ENCODE measurements at places on chromosomes 7 and 10.

- no peak for DNase-seq
Measured at GRCh38 chr7:101999393-101999792, 182.0 kb downstream of the CUX1 start.

- no peak for DNase-seq
Measured at GRCh38 chr7:23358152-23358674, 59.1 kb downstream of the MALSU1 start.

GRCh38 chr10:76116523-76116922 lies 685.1 kb downstream of the LRMDA start:
- DNase-seq: no peak

DNA sequence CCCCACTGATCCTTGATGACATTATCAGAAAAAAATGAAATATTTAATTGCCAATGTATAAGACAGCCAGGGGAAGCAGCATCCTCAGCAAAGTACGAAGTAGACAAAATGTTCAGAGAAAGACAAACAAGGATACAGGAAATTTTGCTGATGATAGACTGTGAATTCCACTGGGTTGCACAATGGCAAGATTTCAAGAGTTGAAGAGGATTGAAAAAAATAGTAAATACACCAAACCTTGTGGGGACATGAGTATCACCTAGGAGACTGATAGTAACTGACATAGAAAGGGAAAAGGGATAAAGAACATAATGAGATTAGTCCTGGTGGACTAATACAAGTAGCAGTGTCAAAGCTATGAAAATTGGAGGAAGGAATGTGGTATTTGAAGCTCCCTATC lies 16.5 kb downstream of the CNOT4 start:
- DNase-seq: no peak

DNA sequence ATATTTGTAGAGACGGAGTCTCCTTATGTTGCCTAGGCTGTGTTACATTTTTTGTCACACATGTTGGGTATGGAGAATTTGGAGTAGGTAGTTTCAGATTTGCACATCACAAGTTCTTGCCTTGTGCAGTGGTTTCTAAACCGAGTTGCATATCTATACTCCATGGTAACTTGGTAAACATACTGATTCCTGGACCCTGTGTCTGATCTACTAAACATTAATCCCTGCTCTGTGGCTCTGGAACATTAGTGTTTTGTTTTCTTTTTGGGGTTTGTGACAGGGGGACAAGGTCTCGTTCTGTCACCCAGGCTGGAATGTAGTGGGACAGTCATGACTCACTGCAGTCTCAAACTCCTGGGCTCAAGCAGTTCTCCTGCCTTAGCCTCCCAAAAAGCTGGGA lies 24.7 kb downstream of the AUTS2 start:
- DNase-seq: no peak

GRCh38 chr7:74289659-74290552 lies 699 bp downstream of the CLIP2 start:
- no peak for DNase-seq

GRCh38 chr7:126215785-126216184 lies 1037.0 kb downstream of the GRM8 start:
- no peak for DNase-seq

DNA sequence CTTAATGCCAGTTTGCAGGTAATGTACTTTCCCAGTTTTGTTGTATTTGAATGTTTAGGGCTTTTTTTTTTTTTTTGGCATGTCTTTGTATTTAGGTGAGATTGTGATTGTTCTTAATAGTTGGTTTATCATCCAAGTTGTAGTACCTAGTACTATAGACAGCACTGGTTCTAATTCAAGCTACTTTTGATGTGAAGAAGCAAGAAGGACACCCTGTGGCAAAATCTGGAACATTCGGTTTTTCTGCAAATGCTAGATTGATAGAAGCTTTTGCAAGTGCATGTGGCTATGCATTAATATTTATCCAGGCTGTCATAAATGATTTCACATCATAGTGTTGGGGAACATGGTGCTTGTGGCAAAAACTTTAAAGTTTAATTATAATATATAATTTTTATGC lies 248.9 kb downstream of the FOXP2 start:
- DNase-seq: peak; percentile 24

- DNase-seq: no peak
Measured at GRCh38 chr7:32036557-32036956, 33.6 kb downstream of the PDE1C start.

DNA sequence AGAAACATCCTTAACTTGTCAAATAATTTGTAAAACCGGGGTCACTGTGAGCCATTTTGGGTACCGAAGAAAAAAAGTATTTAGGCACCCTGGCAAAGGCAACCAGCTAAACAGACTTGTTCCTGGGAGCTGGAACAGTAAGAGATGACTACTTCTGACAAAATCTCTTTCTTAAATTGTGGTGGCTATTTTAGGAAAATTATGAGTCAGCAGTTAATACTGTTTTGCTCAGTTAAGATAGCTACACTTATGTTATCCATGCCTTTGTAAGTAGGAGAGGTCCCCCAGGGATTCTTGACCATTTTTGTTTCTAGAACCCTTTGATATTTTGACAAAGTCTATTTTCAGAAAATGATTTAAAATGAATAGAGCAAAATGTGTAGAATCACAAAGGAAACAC lies 68.7 kb downstream of the TAX1BP1 start:
- peak; percentile 37 for DNase-seq

DNA sequence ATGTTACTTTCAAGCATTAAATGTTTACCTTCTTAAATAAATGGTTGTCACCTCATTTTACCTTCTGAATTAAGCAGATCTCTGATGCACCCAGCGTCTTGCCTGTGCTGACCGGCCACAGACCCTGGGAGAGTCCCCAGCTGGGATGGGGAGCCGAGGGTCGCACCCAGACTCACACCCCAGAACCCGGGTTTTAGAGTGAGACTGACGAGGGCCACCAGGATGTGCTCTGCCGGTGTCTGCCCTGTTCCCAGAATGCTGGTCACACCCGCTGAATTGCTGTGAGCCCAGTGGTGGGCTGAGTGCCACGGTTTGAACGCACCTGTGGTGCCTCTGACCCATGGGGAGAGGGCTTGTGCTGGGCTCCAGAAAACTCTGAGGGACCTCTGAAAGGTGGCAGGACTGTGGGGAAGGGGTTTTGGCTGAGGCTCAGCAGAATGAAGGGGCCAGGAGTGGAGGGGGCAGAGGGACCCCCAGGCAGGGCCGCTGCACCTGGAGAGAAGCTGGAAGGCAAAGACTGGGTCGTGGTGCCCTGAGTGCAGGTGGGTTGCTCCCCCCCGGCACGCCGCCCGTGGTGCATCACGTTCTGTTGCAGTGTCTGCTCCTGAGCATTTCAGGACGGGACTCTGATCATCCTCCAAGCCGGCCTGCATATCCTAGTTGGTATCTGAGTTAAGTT lies 39.2 kb downstream of the INPP5A start:
- no peak for DNase-seq

DNA sequence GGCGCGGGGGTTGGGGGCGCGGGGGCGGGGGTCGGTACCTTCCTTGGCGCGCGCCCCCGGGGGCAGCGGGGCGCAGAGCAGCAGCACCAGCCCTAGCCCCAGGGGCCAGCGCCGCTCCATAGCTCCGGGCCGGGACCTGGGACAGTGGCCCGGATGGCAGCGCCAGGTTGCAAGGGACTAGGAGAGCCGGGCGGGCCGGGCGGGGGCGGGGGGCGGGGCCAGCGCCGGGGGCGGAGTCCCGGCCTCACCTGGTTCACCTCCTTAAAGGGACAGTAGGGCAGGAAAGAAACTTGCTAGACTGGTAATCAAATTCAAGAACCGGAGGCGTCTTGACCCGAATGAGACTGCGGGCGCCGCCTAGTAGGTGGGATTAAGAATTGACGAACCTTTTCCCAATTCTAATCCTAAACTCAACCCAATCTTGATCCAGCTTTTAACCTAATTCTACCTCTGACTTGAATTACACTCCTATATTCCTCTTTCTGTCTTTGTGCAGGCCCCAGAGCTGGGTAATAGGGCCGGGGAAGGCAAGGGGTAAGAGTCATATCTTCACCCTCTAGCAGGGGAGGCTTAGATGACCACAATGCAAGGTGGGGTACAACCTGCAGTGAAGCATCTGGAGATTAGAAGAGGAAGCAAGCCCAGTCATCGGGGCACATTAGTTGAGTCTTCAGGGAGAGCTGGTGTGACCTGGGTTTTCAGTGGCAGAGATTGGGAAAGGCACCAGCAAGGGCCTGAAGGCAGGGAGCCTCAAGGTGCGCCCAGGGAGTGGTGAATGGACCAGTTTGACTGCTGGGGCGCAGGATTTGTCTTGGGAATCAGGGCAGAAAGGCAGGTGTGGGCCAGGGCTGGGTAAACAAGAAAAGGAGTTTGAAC lies at the start of gene EPHA1:
Gene EPHA1, minus strand, starts transcription at position 171 of the 876 bp plus-strand sequence. Its CDS starts 51 bp downstream, at position 120.
- no peak for DNase-seq

DNA sequence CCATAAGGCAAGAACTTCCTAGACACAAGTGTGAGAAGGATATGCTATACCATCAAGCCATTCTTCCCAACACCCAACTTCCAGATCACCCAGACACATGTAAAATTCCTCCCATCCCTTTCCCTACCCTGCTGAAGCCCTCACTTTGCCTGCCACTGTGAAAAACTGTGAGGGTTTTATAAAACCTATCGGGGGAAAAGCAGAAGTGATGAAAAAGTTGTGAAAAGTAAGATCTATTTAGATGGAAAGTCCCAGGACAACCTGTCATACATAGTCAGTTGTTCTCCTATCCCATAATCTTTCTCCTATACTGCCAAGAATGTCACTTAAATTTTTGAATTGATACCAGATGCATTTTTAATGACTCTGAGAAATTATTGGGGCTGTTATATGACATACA lies 39.0 kb upstream of the PPP3CB start:
- no peak for DNase-seq

GRCh38 chr10:92538231-92538958 lies 35.5 kb downstream of the IDE start:
- no peak for DNase-seq

DNA sequence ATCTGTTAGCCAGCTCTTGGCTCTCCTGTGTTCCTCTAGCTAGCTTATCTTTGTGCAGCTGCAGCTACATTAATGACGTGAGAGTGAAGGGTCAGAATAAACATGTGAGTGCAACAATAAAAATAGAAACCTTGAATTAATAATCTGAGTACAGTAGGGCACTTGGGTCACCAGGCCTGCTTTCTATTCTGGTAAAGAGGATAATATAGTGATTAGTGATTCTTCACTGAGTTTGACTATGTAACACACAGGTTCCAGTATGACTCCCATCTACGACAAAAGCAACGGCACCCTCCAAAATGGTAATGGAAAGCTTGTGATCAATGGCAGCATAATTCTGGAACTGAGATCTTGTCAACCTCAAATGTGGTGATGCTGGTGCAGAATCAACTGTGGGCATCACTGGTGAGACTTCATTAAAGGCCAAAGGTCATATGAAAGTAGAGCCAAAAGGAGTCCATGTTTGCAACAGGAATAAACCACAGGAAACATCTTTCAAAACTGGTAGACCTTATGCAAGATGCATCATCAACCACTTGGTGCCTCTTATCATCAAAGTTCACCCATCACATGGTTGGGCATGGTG lies 77.6 kb downstream of the NRBF2 start:
- DNase-seq: no peak

DNA sequence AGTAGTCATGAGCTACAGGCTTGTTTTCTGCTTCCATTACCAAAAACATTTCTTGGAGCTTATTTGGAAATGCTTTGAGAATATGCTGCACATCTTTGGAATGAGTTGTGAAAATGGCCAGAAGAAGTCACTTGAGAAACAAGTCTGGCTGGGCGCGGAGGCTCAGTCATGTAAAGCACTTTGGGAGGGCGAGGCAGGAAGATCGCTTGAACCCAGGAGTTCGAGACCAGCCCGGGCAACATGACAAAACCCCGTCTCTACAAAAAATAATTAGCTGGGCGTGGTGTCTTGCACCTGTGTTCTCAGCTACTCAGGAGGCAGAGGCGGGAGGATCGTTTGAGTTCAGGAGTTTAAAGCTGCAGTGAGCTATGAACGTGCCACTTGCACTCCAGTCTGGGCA lies 882 bp upstream of the CHCHD1 start:
- DNase-seq: no peak

DNA sequence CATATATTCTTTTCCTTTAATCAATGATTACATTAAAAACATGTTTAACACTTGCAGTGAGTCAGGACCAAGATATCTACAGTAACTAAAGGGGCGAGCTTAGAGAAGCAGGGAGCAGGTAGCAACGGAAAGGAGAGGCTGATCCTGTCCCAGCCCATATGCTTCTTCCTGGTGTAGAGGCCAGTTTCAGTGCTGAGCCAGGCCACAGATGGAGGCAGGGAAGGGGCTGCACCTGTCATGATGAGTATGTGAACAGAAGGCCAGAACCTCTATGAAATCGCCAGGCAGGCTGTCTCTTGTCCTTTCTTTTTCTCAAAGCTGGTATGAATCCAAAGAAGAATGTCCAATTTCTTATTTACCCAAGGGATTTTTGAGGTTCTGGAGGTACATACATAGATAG lies 16.3 kb downstream of the REEP3 start:
- no peak for DNase-seq

GRCh38 chr7:132109769-132110168 lies 466.5 kb downstream of the PLXNA4 start:
- no peak for DNase-seq
